Right hindlimb (tissue), 1 donor: ENCODE measurements at places on chromosomes 1 and 21.

- DNase-seq: peak; percentile 40
Measured at GRCh38 chr1:181485287-181486097, 2.2 kb downstream of the CACNA1E start.

DNA sequence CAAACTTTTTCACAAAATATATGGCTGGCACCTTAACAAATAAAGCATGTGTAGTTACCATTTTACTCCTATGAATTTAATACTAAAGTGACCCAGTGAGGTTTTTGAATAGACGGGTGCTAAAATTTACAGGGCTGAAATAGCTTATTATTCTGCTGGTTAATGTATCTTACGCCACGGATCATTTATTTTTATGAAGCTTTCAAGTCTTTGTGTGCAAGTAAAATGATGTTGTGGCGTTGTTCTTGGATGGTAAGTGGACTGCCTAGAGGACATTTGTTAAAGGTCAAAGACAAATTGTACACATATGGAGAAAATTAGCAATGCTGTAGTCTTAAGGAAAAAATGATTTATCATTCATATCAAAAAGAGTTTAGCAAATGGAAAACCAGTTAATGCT is 22.8 kb downstream of the INSL5 start:
- DNase-seq: no peak

GRCh38 chr21:26539566-26539965 is 33.5 kb downstream of the CYYR1 start:
- DNase-seq: no peak

DNA sequence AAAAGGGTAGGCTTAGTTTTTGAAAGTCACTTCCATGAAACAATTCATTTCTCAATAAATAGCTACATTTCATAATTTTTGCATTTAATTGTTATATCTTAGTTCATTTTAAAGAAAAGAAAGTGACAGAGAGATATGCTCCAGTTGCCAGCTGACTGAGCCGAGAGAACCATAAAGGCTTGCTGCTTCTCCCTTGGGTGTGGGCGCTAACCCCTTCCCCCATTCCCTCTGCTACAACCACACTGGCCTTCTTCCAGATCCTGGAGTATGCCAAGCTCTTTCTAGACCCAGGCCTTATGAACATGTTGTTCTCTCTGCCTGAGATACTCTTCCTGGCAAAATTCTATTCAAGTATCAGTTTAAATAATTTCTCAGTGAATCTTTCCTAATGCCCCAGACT is 12.3 kb downstream of the SORT1 start:
- no peak for DNase-seq

GRCh38 chr1:3675436-3675835 is 23.1 kb downstream of the TP73 start:
- DNase-seq: no peak

DNA sequence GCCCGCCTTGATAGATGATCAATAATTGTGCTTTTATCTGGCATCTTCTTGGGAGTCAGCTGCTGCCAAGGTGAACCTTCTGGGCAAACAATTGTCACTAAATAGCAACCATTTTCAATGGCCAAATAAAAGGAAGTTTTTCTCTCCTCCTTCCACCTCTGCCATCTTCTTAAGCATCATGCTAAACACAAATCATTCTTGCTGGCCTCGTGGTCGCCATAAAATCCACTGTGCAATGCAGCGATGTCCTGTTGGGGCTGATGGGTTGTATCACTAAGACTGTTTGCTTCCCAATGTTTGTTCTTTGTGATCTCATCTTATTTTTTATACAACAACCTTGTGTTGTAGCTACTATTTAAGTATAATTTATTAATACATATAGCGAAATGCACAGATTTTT is 8.0 kb downstream of the MAN1C1 start:
- DNase-seq: no peak

DNA sequence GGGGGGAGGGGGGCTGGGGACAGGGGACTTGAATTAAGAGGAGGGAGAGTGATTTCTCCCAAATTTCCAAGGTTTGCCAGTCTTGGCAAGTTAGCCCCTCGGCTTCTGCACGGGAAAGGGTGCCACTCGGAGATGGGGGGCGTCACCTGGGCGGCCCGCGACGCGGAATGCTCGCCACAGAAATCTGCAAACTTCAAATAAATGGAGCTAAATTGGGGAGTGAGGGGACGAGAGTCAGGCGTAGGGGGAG is 885 bp upstream of the SSBP3 start:
- DNase-seq: no peak

GRCh38 chr21:42159560-42160110 is 59.3 kb upstream of the ABCG1 start:
- DNase-seq: no peak

DNA sequence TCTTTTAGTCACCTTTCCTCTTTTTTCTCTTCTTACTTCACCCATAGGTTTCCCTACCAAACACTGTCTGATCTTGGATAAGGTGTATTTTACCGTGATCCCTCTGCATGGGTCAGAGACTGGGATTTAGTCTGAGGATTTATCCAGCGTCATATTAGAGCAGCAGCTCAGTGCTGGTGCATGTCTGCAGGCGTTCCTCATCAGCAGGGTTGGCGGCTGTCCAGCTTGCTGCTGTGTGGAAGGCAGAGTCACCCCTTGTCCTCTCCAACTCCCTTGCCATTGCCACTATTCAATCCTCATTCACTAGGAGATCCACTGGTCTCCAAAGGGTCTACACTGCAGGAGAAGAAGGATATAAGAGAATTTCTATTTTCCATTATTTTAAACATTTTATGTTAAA is 7.3 kb upstream of the FAM78B start:
- no peak for DNase-seq

DNA sequence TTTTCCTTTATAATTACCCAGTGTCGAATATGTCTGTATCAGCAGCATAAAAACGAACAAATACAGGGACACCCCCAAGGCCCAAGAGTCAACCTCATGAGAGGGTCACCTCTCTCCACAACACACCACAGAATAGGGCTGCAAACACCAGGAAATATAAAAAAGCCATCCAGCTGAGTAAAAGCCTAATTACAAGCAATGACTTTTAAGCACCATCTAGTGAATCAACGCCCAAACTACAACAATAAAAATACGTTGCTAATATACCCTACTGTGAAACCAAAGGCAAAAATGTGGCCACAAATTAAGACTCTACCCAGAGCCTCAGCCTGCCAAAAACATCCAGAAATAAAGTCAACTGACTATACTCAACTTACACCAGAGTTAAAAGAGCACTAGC is 817.9 kb upstream of the NEGR1 start:
- no peak for DNase-seq

- peak; percentile 21 for DNase-seq
Measured at GRCh38 chr1:215156232-215156631, 73.7 kb downstream of the KCNK2 start.

DNA sequence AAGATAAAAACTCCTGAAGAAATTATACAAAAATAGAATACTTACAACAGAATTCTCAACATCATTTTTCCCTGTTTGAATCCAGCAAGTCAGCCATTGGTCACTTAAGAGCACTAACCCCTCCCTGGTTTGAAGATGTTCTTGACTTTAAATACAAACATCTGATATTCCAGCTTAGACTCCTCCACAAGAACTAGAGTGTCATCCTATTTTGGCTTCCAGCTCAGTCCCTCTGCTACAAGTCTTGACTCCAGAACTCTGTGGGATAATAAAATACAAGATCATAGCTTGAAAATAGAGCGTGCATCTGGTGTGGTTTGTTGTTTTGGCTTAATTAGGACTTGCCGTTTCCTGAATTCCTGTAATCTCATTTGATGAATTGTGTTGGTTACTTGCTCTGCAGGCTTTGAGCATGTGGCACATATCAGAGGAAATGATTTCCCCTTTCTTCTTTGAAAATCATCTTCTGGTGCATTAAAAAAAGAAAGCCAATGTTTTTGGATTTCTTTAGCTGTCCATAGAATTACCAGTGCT is 63.7 kb upstream of the DPT start:
- DNase-seq: no peak

DNA sequence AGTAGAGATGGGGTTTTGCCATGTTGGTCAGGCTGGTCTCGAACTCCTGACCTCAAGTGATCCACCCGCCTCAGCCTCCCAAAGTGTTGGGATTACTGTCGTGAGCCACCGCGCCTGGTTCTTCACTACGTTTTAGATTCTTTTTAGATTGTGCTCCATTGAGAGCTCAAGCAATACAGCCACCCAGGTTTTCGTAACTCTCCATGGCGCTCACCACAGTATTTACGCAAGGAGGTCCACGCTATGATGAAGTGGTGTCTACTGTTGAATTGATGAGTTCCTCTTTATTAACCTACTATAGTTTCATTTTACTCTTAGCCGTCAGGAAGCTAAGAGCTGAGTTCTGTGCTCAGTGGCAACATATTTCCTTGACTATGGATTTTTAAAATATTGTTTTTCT is 1.8 kb upstream of the KIF1B start:
- DNase-seq: no peak

- DNase-seq: no peak
Measured at GRCh38 chr1:172938681-172939080, 112.1 kb downstream of the TNFSF18 start.

DNA sequence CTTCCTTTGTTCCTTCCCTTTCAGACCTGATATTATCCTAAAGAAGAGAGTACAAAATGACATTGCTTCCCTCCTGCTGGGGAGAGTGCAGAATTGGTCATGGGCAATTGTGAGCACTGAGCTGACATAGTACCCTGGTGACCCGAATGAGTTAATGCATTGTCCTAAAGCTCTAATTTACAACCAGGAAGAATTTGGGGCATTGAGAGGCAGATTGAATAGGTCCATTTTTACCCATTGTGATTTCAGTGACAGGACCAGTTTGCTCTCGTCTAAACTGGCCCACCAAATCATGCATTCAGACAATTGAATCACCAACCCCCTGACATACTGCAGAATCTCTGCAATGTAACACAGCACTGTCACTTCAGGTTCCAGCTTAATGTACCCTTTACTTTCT is 497.4 kb downstream of the DPYD start:
- DNase-seq: no peak

DNA sequence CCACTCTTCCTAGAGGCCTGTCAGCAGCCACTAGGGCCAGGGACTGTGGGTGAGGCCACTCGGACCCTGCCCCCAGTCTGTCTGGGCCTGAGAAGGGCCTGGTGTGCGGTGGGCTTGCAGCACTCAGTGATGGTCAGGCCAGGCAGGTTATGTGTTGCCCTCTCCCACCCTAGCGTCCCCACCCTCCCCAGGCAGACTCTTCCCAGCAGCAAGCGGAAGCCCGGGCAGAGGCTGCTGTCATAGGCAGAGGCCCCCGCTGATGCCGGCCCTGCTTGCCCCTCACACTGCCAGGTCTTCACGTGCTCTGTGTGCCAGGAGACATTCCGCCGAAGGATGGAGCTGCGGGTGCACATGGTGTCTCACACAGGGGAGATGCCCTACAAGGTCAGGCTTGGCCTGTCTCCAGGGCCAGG is 6.6 kb downstream of the ZBTB48 start:
- DNase-seq: no peak

DNA sequence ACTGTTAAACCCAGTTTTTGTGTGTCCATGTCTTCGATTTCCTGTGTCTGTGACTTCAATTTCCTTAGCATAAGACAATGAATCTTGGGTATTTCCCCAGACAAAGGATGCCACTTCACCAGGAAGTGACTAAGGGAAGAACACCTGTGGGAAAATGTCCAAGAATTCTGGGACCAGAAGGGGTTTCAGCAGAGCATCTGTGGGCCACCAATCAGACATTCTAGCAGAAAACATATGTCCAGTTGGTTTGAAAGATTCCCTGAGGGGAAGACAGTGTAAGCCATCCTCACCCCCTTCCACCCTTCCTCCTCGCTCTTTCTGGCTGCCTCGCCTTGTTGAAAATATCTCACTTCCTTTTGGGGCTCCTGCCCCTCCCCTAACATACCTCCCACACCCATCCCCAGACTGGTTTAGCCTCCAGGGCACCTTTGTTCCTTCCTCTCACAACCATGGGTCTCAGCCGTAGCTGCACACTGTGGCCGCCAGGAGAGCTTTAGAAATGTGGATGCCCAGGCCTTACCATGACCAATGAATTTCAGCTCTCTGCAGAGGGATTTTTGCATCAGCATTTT is 25.5 kb upstream of the IFNAR1 start:
- no peak for DNase-seq

DNA sequence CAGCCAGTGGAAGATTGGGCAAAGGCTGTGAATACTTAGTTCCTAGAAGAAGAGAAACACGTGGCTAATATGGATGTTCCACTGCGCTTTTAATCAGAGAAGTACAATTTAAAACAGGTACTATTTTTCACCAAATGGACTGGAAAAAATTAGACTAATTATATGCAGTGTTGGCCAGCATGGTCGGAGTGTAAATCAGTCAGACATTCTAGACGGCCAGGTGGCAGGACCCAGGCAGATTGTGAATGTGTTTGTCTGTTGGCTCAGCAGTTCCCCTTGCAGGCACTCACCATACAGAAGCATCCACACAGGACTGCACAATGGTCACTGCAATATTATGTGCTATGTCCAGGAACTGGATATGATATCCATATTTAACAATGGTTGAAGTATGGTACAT is 23.9 kb upstream of the SLC25A34 start:
- no peak for DNase-seq

DNA sequence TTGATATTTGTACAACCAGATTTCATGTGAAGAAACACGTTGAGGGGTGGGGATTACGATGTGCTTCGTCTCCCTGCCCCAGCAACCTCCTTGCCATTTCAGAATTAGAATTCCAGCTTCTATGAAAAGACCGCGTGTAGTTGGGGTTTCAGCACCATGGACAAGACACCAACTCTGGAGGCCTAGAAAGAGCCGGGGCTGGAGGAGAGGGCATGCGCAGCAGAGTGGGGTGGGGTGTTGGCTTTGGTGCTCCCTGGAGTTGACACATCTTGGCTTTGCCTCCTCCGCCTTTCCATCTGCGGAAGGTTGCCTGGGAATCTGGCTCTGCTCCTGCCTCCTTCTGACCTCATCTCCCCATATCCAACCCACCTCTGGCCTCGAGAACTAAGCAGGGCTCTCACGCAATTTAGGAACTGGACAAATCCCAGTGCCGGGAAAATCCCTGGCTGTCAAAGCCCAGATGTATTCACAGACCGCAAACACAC is 11.8 kb downstream of the HTR6 start:
- peak; percentile 78 for DNase-seq

- no peak for DNase-seq
Measured at GRCh38 chr1:232925421-232926220, 24.8 kb upstream of the NTPCR start.

- DNase-seq: no peak
Measured at GRCh38 chr1:214953901-214954616, 128.5 kb upstream of the KCNK2 start.

- DNase-seq: no peak
Measured at GRCh38 chr1:240417317-240417716, 194.6 kb downstream of the GREM2 start.

DNA sequence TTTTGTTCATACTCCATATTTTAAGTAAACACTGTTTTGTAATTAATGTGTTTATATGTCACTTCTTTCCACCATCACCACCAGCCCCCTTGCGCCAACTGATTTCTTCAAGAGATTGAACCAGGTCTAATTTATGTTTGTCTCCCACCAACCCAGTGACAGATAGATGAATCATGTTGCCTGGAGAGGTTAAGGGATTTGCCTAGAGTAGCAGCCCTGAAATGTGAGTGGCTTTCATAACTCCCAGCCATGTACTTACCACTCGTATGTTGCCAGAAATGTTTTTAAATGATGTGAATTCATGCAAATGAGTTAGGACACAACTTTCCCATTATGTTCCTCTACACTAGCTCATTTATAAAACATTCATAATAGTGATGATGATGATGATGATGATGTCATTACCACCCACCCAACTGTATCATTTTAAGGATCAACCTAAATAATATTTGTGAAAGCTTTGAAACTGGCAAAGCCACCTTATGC is 86.9 kb downstream of the LRRC8D start:
- no peak for DNase-seq

- no peak for DNase-seq
Measured at GRCh38 chr1:113653741-113654140, 105.5 kb downstream of the PHTF1 start.
